Activated CD4-positive, alpha-beta T cell treated with anti-CD3 and anti-CD28 coated beads, Interleukin-2, amount 10 ng/mL, durations not matched to agents 24 days and 14 days (primary cell): ENCODE measurements at places on chromosomes 12 and 14. TPM values are rescaled to one million over a fixed set of nuclear protein-coding genes. Genes with fewer than 3 reads are reported as not detected.
A peak's percentile ranks its signal among the peaks of the same experiment; 100 is the strongest.

DPPA3 gene
- not detected in 2 replicates for total RNA-seq

CBLN3 gene
- total RNA-seq, result 4.5 and 7.4 TPM in 2 replicates

GPR65 gene
- 8.1 and 8.3 TPM in 2 replicates for total RNA-seq

DNA sequence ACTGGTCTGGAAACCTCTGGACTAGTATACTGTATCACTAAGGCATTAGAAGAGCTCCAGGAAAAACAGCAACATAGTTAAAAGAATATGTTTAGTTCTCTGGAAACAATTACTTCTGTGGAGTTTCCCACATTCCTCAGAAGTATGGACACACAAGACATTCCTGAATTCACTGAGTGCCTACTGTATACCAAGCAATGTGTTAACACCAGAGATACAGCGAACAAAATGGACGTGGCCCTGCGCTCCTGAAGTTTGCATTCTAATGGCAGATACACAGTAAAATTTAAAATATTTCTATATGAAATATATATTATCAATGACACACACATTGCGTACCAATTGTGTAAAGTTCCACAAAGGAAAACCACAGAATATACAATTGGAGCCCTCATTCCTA is 1.1 kb downstream of the ANGEL1 start:
- DNase-seq, result no peak
- peak overlapping the region; percentile 98 for H3K4me3 ChIP-seq
- H3K36me3 ChIP-seq, result peaks cover 17% of the 10 kb centered on the region
- H3K27me3 ChIP-seq, result no peaks in the 10 kb centered on the region

DNA sequence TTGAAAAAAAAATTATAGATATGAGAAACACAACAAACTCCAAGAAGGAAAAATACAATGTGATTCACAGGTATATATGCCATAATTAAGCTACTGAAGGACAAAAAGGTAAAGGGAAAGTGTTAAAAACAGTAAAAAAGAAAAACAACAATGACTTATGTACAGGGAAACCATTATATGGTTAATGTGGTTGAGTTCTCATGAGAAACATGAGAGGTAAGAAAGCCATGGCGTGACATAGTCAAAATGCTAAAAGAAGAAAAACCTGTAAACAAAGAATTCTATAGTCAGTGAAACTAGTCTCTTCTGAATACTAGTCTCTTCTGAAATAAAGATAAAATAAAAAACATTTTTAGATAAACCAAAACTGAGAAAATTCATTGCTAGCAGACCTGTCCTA is 109.1 kb downstream of the NEDD1 start:
- H3K27me3 ChIP-seq, result peaks cover 13% of the 10 kb centered on the region
- no peaks in the 10 kb centered on the region for H3K4me1 ChIP-seq
- no peak overlapping the region for H3K27ac ChIP-seq
- DNase-seq, result no peak

DNA sequence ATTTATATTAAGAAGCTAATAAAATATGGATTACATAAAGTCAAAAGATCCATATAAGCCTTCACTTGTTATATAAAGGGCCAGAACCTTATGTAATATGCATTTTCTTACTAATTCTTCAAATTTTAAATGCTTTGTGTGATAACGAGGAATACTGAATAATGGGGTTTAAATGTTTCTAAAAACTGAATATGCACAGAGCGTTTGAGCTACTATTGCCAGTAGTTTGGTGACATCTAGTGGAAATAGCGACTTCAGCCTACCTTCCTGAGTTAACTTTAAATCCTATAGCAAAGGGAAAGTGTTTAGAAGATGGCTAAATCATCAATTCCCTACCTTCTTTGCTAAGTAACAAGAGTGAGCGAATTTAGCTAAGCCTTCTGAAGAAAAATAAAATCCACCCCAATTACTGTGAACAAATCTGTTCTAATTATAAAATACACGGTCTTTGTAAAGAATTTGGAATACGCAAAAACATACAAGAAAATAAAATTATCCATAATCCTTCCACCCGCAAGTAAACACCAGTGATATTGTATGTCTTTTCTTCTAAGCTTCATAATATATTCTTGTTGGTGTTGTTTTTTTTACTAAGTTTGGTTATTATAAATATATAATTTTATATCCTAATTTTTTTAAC is 115.5 kb upstream of the G2E3 start:
- no peaks in the 10 kb centered on the region for H3K4me1 ChIP-seq
- H3K27ac ChIP-seq, result no peak overlapping the region
- DNase-seq, result no peak
- no peak overlapping the region for H3K4me3 ChIP-seq

DNA sequence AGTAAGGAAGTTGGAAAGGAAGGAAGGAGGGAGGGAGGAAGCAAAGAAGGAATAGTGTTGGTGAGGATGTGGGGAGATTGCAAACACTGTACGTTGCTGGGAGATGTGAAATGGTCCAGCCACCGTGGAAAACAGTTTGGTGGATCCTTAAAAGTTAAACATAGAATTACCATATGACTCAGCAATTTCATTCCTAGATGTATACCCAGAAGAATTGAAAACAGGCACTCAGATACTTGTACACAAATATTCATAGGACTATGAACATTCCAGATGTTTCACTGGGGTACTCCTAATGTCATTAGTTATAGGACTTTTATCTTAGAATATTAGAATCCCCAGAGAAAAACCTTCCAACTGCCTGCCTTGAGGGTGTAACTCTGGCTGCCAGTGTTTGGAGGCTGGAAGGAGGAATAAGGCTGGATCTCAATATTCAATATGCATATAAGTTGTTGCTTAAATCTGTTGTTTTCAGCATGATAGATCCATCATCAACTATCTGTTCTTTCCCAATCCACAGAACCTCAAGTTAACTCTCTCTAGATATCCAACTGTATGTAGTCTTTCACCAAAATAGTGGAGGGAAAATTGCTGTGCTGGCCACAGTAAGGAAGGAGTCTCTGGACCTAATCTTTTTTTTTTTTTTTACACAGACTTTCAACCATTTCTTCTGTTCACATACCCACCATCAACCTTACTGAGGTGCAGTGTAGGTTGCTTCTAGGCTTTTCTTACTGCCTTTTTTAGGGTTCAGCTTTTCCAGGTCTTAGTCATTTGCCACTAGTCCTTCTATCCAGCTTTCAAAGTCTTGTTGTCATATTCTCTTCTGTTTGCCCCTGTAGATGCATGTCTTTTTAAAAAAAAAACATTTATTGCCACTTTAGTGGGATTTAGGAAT is 94.5 kb downstream of the DNAI7 start:
- H3K27me3 ChIP-seq, result no peaks in the 10 kb centered on the region
- peaks cover 27% of the 10 kb centered on the region for H3K36me3 ChIP-seq
- no peak for DNase-seq
- peaks cover 2% of the 10 kb centered on the region for H3K4me1 ChIP-seq

DNA sequence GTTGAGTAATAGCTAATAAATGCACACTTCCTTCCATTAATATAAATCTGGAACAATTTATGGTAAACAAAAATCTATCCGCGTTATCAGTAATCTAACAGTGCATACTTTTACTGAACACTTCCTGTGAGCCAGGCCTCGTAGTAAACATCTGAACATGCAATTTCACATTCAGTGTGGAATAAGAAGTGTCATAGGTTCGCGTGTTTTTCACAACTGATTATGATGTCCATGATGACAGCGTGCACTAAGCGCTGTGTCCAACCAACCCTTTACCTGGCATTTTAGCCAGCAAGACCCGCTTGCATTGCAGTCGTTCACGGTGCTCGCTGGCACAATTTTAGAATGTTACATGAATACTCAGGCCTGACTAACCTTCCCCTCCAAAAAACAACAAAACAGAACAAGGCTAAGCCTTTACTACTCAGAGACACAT is 2.1 kb downstream of the PNMA1 start:
- peak; percentile 73 for DNase-seq
- peaks cover 27% of the 10 kb centered on the region for H3K4me1 ChIP-seq
- H3K4me3 ChIP-seq, result peak overlapping the region; percentile 92
- peak overlapping the region; percentile 93 for H3K27ac ChIP-seq
